ENCODE measurements at places on chromosomes 11 and 22.

- DNase-seq: no peak
Observed at GRCh38 chr22:37435970-37436603, 8.8 kb upstream of the ELFN2 start.

DNA sequence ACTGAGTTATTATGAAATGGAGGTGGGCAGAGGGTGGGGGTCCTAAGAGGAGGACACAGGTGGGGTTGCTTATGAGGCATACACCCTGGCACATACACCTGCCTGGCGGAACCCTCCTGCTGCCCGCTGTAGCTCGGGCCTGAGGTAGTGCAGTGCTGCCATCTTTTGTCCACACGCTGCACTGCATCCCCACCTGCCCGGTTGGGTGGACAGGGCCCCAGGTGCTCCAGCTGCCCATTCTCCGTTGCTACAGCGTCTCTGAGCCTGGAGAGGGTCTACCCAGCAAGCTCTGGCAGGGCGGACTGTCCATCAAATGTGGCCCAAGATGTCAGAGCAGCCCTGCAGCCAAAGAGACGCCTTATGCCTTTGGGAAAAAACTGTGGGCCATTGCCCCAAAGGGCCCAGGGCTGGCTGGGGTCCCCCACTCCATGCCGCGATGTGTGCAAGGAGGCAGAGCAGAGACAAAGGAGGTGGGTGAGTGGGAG lies 131.2 kb downstream of the BUD13 start:
- DNase-seq: peak; percentile 72

GRCh38 chr22:24894220-24894975 lies 52.1 kb downstream of the LHFPL7 start:
- no peak for DNase-seq

DNA sequence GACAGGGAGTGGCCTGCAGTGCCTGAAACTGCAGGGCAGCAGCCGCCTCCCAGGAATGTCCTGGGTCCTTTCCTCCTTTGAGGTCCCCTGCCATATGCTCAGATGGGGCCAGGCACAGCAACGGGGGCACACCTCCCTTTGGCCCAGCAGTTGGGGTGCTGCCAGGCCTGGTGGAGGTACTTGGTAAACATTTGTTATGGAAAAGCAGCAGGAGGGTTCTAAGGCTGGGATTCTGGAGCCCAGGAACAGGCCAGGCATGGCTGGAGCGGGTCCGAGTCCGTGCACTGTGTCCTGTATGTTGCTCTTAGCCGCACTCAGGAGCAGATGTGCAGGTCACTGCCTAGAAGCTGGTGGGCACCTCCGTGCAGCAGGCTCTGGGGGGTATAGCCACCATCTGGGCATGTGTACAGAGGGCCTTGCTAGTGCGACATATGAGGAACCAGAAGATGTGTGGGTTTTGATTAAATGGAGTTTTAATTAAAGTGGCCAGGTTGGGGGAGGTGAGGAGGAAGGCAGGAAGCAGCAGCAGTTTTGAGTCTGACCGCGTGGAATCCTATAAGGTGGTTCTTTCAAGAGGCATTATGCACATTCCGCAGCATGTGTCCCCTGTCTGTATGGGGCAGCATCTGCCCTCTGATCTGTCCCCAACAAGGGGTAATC lies 1.5 kb downstream of the ADORA2A start:
- DNase-seq: no peak

DNA sequence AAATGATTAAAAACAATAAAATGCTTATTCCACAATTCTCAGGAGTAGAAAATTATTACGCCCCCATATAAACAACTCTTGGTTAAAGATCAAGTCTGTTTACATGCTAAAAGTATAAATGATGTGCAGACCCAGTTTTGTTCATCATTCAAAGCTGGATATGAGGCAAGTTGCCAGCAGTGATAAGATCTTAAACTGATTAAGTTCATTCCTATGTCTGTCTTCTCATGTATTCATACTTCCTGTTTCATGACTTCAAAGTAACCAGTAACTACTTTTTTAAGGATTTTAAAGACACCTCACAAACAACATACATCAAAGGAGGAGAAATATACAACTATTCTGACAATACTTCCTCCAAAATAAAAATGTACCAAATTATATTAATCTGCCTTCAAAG lies 55.0 kb upstream of the ARHGAP32 start:
- DNase-seq: no peak

All from retina (tissue), 1 donor.